ENCODE measurements at places on chromosomes 6 and 20.
A peak's percentile ranks its signal among the peaks of the same experiment; 100 is the strongest.

- DNase-seq, result no peak
Measured at GRCh38 chr6:157758516-157759023, 64.5 kb upstream of the SNX9 start.

DNA sequence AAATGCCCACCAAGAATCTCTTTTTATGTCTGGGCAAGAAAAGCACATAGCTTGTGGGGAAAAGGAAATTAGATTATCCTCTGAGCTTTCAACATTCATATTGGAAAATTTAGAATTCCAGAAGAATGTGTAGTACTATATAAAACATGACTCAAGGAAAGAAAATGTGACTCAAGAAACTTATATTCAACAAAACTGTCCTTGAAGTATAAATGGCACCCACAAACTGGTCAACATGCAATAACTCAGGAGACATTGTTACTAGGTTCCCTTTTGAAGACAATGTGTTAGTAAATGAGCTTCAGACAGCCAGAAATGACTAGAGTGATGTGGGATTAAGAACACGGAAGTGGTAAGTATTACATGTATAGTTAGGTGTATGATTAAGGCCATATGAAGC, 26.1 kb upstream of the TINAG start:
- no peak for DNase-seq

GRCh38 chr6:37029249-37029971, 24.0 kb downstream of the FGD2 start:
- DNase-seq, result peak; percentile 55

DNA sequence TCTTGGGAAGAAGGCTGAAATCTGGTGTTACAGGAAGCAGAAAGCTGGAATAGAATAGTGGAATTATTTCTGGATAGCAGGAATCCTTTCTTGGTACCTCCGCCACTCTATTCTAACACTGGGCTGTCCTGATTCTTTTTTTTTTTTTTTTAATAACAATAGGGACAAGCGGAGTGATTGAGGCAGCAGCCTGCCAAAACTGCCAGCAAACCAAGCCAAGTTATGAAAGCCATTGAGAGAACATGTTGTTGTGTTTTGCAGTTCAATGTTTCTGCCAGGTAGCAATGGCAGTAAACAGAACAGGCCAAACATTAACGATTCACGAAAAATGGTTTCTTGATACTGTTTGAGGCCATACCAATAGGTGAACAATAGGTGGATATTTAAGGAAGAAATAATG, 47.1 kb downstream of the SLC26A8 start:
- DNase-seq, result no peak

GRCh38 chr6:42877695-42878094, 1.7 kb upstream of the RPL7L1 start:
- no peak for DNase-seq
